AG04449 (cell line): ENCODE measurements at places on chromosomes 13 and 19.

DNA sequence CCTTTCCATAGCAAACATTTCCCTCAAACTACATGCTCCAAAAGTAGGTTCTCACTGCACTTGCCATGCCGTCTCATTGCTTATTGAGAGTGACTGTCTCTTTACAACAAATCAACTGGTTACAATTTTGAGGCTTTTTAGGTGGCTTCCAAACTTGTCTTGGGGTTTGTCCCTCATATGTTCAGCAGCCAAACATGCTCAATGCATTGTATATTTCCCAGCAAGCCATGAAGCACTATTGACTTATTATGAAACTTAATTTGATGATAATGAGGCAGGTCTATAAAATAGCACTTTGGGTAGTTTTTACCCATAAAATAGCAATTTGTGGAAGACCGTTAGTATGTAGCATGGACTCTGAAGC lies 78.2 kb downstream of the LRCH1 start:
- DNase-seq: no peak

DNA sequence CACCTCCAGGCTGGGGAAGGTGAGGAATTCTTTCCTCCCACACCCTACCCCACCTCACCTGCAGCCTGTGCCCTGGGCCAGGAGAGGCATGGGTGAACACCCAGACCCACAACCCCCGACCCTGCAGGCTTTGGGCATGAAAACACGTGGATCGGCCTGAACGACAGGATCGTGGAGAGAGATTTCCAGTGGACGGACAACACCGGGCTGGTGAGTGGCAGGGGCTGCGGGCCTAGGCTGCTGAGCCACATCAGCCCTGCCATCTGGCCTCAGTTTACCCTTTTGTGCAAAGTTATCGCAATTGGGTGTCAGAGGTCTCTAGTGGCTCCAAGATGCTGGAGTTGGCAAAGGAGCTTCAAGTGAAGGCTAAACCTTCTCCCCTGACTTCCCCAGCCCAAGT lies 28.7 kb downstream of the NCAN start:
- no peak for DNase-seq

DNA sequence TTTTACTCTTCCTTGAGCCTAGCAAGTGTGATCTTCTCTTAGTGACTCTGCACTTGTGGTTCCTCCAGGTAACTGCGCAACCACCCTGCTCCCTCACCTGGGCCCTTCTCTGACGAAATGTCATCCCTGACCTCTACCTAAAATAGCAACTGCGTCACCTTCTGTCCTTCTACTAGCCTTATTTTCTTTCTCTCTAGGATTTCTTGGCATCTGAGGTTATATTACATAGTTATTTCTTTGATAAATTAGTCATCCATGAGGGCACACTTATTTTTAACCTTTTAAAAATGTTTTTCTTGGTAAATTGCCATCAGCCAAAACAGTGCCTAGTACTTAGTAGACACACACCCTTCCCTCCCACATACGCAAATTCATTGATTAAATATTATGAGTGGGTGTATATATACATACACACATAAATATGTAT lies 355.5 kb downstream of the ENOX1 start:
- no peak for DNase-seq

- no peak for DNase-seq
These were observed 161.6 kb downstream of the RNF17 start for GRCh38 chr13:24925318-24926231.

DNA sequence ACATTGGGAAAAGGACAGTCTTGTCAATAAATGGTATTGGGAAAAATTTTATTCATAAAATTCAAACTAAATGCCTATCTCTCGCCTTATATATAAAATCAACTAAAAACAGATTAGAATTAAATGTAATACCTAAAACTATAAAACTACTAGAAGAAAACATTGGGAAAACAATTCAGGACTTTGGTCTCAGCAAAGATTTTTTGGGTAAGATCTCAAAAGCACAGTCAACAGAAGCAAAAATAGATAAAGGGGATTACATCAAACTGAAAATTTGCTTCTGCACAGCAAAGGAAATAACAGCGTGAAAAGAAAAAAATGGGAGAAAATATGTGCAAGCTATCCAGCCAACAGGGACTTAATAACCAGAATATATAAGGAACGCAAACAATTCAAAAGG lies 24.3 kb upstream of the ZC3H13 start:
- DNase-seq: no peak

- DNase-seq: no peak
These were observed 13.3 kb downstream of the ZC3H4 start for GRCh38 chr19:47100290-47100689.

GRCh38 chr13:97334690-97335089 lies 99.3 kb upstream of the RAP2A start:
- no peak for DNase-seq
